A673 (cell line): ENCODE measurements at places on chromosomes 11 and 22. TPM values are rescaled to one million over a fixed set of nuclear protein-coding genes. Genes with fewer than 3 reads are reported as not detected.

SLC25A45 gene
- 5.3 and 7.4 TPM in 2 replicates for total RNA-seq

OR51B5 gene
- total RNA-seq = not detected in 2 replicates

TSPAN18 gene
- 2.8 and 5.8 TPM in 2 replicates for total RNA-seq

TMEM45B gene
- total RNA-seq = not detected in 2 replicates

HMBS gene
- total RNA-seq = 72.5 and 80.6 TPM in 2 replicates

OR2AT4 gene
- not detected in 2 replicates for total RNA-seq

ZNF214 gene
- 0.11 and 0.17 TPM in 2 replicates for total RNA-seq
